ENCODE measurements at places on chromosomes 1 and 21. TPM values are rescaled to one million over a fixed set of nuclear protein-coding genes. Genes with fewer than 3 reads are reported as not detected.

DNA sequence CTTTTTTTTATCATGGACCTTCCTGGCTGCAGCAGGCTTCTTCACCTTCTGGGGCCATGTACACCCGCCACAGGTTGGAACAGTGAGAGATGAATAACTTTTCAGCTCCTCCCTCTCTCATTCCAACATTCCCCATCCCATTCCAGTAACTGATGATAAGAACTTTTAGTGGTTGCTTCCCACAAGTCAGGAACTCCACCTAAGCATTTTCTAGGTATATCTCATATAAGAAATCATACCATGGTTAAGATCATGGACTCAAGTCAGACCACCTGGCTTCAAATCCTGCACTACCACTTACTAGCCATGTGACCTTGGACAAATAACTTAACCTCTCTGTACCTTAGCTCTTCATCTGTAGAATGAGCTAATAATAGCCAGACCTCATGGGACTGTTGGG, 42.5 kb upstream of the RGS8 start:
- no peak overlapping the region for H3K27ac ChIP-seq
- no peaks in the 10 kb centered on the region for H3K27me3 ChIP-seq
- no peaks in the 10 kb centered on the region for H3K4me1 ChIP-seq

DNA sequence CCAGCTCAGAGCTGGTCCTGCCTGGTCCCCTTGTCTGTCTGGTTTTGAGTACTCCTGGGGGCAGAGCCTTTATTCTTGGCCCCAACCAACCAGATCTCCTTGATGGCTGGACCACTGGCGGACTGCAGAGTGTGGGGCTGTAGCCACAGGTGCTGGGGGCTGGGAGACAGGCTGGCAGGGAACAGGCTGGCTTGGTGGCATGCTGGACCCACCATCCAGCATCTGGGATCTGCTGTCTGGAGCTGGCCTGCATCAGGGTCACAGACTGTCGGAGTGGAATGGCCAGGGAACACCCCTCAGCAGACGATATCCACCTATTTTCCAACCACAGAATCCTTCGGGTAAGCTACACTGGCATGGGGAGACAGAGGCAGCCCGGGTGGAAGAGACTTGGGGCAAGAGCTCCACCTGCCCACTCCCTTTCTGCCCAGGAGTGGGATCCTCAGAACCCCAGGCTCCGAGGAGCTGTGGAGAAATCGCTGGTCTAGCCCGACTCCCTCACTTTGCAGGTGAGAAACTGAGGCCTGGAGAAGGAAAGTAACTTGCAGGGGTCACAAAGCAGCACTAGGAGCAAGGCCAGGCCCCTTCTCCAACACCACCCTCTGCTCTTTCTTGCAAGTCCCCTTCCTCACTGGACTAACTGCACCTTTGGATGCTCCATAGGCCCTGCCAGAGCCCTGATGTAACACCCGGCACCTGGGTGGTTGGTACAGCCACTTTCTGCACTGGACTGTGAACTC, 40.6 kb downstream of the TNNT2 start:
- no peak for DNase-seq
- H3K36me3 ChIP-seq = peaks cover 8% of the 10 kb centered on the region
- peak overlapping the region; percentile 17 for H3K27ac ChIP-seq
- H3K4me1 ChIP-seq = peaks cover 4% of the 10 kb centered on the region
- H3K27me3 ChIP-seq = no peaks in the 10 kb centered on the region
- H3K4me3 ChIP-seq = no peak overlapping the region

- peaks cover 68% of the 10 kb centered on the region for H3K27me3 ChIP-seq
- no peak overlapping the region for H3K27ac ChIP-seq
- DNase-seq = no peak
- H3K4me3 ChIP-seq = no peak overlapping the region
- H3K4me1 ChIP-seq = no peaks in the 10 kb centered on the region
These were observed 6.3 kb downstream of the KCNJ6 start for GRCh38 chr21:37909936-37910335.

DNA sequence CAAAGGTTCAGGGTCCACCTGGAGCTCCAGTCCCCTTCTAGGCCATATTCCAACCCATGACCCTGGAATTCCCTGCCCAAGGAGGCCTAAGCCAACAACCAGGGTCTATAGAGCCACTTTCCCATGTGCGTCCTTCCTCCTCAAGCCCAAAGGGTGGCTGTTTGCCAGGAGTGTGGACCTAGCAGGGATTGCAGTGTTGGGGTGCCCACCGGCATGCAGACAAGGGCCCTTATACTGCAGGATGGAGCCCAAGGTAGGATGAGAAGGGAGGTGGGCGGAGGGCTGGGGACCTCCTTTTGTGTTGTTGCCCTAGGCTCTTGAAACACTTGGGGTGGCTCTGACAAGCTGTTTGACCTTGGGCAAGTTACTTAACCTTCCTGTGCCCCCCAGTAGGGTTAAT, 19.7 kb upstream of the ADGRB2 start:
- H3K36me3 ChIP-seq = no peaks in the 10 kb centered on the region
- no peaks in the 10 kb centered on the region for H3K27me3 ChIP-seq
- no peak overlapping the region for H3K27ac ChIP-seq
- DNase-seq = no peak
- peaks cover 16% of the 10 kb centered on the region for H3K4me1 ChIP-seq

- H3K27me3 ChIP-seq = no peaks in the 10 kb centered on the region
- peaks cover 5% of the 10 kb centered on the region for H3K4me1 ChIP-seq
- H3K27ac ChIP-seq = no peak overlapping the region
- H3K36me3 ChIP-seq = no peaks in the 10 kb centered on the region
- no peak for DNase-seq
These were observed 40.8 kb upstream of the GPR157 start for GRCh38 chr1:9169601-9170137.

GRCh38 chr1:66182551-66183178, 351.3 kb upstream of the SGIP1 start:
- no peaks in the 10 kb centered on the region for H3K4me1 ChIP-seq
- DNase-seq = no peak
- H3K36me3 ChIP-seq = no peaks in the 10 kb centered on the region
- no peak overlapping the region for H3K27ac ChIP-seq

GRCh38 chr1:209855623-209856022, 27.9 kb downstream of the UTP25 start:
- DNase-seq = no peak
- H3K4me1 ChIP-seq = no peaks in the 10 kb centered on the region
- no peaks in the 10 kb centered on the region for H3K27me3 ChIP-seq

The PIP5K1A gene
- 49.2 TPM for total RNA-seq

The CA6 gene
- total RNA-seq = not detected
